Caco-2 (cell line): ENCODE measurements at places on chromosomes 2 and 18. TPM values are rescaled to one million over a fixed set of nuclear protein-coding genes. Genes with fewer than 3 reads are reported as not detected.

DNA sequence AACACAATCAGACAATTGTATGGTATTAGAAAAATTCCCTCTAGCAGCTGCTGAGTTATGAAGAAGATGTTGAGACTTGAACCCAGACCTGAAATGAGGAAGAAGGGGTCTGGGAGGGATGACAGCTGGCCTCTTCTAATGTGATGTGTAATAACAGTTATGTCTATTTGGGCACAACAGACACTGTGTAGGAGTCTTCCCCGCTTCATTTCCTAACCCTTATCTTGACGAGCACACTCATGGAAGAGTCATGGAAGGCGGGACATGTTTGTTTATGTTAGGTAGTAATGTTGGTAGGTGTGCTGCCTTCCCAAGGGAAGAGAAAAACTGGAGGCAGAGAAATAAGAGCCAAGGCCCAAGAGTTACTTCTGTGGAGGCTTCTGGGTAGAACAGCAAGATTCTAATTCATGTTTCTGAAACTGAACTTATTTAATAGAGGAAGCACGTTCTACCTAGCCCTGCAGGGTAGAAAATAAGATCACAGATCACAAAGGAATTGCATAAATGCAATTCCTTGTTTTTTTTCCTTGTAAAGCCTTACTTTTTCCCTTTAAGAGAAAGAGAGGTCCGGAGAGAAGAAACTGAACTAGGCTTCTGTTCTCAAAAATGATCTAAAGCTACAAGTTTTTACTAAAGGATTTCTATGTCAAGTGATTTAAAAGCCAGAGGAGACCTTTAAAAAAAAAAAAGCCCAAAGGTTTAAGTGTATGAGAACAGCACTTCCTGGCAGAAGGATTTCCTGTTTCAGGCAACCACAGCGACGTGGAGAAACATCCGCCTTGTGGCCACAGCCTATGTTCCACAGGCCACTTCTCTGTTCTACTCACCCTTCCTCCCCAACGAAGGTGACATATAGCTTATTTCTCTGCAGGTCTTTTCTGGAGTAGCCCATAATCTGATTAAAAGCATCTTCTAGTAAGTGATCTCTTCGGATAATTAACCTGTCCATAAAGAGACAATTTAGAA lies 68.5 kb upstream of the STK17B start:
- no peak for DNase-seq

DNA sequence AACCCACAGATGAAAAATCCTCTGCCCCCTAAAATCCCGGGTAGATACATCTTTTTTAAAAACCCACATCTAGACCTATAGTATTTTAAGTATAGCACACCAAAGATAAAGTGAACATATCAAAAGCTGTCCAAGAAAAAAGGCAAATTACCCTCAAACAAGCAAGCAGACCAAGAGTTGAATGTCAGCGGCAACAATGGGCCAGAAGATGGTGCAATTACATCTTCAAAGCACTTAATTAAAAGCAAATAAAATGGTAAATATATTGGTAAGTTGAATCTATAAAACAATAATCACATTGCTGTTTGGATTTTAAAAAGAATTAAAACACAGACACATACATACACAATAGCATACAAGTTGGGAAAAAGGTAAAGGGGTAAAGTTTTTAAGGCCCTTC lies 98.5 kb downstream of the MYOM1 start:
- no peak for DNase-seq

- no peak for DNase-seq
Measured at GRCh38 chr2:45892757-45893156, 241.3 kb downstream of the PRKCE start.

The C1GALT1C1L gene
- total RNA-seq: 0.37 and 1.0 TPM in 2 replicates

- no peak for DNase-seq
Measured at GRCh38 chr2:53715568-53715967, 52.0 kb upstream of the CHAC2 start.

DNA sequence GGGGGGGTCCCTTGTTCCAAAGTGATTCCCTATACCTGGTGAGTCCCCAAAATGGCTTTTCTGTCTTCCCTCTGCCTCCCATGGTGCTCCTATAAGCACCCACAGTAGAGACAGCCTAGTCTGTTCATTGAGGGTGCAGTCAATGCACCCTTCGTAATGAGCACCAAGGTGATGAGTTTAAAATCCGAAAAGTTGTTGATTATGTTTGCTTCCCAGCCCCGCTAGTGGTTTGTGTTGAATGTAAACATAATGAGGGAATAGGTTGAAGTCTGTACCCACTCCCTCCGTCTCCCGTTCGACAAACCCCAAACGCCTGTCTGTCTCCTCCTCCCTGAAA lies 2.3 kb downstream of the FOSL2 start:
- no peak for DNase-seq

The CD302 gene
- 7.5 and 7.6 TPM in 2 replicates for total RNA-seq

DNA sequence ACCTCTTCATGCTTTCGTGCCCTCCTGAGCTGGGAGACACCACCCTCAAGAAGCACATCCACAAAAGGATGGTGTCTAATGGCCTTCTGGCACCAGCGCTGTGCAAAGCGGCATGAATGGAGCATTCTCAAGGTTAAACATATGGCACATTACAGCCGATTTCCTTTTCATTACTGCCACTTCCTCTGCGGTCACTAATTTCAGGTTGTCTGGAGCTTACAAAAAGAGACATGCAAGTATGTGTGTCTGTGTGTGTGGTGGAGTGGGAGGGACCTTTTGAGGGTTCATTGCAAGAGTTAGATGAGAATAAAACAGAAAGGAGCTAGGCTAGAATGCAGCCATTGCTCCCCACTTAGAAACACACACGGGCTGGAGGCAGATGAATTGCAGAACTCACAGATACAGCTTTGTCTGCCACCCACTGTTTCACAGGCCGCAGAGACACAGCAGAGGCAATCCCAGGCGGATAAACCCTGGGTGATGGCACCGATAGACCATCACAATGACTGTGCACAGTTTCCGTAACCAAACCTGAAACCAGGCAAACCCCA lies 76.0 kb downstream of the TGIF1 start:
- DNase-seq: no peak

- no peak for DNase-seq
Measured at GRCh38 chr18:50790948-50791347, 28.9 kb downstream of the MRO start.

- DNase-seq: no peak
Measured at GRCh38 chr18:45517181-45517741, 98.0 kb upstream of the SLC14A2 start.

The GALNT5 gene
- total RNA-seq: 6.8 TPM in 2 replicates

DNA sequence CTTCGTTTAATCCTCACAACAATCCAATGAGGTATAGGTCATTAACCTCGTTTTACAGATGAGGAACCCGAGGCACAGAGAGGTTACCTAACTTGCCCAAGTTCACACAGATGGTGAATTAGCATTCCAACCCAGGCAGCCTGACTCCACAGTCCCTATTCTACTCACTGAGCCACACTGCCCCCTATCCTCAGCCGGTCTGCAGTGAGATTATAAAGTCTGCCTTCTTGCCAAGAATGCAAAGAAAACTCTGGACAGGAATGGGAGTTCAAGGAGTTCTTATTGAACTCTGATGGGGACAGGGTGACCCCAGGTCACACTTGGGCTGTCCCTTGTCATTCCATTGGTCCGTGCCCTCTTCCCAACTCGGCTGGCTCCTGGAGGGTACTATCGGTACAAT lies 118.1 kb upstream of the MSH6 start:
- DNase-seq: no peak

DNA sequence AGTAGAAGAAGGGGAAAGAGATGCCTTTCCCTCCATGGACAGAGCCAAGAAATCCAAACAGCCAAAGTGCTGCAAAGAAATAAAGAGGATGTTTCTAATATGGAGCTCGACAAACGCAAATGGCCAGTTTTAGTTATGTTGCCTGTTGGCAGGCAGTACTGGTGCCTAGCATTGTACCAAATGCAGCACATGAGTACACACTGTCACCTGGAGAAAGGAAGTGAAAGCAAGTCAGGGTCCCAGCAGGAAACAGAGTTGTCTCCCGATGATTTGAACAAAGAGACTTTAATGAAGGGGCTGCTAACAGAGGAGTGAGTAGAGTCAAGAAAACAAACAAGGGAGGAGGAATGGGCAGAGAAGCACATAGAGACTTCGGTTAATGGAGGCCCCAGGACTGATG lies 623.0 kb downstream of the BCL11A start:
- no peak for DNase-seq

- DNase-seq: no peak
Measured at GRCh38 chr2:192068966-192069365, 125.8 kb downstream of the TMEFF2 start.
